Breast epithelium (tissue), 4 donors: ENCODE measurements at places on chromosomes 4 and X.
A peak's percentile ranks its signal among the peaks of the same experiment; 100 is the strongest.

- no peak for DNase-seq
Measured at GRCh38 chr4:163566257-163566796, 71.8 kb downstream of the TMA16 start.

DNA sequence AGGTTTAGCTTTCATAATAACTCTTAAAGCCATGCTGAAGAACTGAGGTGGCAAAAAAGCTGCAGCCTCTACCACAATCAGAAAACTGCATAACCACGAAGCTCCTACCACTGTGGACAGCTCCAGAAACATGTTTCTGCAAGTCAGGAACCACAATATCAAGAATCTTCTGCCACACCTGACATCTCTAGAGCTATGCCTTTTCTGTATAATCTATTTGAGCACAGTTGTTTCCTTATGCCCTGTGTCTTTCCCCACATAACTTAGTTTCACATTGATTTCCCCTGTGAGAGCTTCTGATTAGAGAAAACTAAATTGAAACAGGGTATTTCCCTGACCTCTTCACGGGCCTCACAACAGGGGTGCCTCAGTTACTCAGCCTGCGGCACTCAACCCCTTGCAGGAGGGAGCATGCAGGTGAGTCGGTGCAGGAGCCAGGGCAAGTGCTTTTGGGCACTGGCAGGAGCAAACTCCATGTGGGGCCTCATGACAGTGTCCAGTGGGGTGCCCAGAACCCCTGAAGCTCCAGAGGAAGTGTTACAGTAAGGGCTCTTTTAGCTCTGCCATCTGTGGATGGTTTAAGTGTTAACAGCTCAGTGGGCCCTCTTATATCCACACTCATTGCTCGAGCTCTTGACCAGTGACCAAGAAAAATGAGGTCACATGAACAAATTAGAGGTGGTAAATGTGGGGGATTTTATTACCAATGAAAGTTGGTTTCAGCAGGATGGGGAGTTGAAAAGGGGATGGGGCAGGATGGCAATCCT, 132.8 kb upstream of the BMP3 start:
- DNase-seq: no peak

DNA sequence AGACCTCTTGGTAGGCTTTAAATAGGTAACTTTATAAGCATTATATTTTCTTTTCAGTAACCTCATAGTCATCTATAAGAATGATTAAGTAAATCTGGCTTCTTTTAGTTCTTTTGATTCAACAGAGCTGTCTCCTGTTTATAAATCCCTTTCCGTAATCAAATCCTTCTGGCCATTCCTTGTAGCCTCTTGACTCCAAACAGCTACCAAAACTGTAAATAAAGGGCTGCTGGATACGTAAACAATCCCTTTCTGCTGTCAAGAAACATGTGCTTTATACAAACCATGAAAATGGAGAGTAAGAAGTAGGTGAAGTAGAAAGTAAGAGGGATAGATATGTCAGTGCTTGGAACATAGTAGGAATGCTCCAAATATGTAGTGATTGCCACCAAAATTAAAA, 183.2 kb upstream of the CASK start:
- no peak for DNase-seq

DNA sequence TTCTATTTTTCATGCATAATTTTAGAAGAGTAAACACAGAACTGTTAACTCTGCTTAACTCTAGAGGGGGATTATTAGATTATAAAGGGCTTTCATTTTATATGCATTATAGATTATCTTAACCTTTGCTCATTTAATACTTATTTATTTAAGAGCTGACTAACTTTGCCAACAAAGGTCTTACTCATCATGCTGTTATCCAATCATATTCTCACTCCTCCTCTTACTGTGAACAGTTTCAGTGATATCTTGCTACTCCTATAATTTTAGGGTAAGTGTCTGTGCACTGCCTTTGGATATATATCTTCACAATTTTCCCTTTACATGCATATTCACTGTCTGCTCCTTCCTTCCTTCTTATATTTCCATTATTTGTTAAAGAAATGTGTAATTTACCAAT, 1814.9 kb downstream of the STIM2 start:
- DNase-seq: no peak

DNA sequence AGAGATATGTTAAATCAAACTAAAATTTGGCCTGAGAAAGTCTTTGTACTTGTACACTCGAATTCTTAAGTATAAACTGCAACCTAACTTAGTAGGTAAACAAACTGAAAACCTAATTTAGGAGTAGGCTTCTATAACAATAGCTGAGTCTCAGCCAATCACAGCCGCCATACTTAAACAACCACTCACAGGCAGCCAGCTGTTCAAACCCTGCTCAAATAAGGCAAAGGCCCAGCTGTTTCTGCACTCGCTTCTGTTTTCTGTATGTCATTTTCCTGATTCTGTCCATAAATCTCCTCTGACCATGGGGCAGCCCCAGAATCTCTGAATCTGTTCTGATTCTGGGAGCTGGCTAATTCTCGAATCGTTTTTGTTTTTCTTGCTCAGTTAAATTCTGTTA, 7.8 kb upstream of the PLS3 start:
- DNase-seq: no peak

DNA sequence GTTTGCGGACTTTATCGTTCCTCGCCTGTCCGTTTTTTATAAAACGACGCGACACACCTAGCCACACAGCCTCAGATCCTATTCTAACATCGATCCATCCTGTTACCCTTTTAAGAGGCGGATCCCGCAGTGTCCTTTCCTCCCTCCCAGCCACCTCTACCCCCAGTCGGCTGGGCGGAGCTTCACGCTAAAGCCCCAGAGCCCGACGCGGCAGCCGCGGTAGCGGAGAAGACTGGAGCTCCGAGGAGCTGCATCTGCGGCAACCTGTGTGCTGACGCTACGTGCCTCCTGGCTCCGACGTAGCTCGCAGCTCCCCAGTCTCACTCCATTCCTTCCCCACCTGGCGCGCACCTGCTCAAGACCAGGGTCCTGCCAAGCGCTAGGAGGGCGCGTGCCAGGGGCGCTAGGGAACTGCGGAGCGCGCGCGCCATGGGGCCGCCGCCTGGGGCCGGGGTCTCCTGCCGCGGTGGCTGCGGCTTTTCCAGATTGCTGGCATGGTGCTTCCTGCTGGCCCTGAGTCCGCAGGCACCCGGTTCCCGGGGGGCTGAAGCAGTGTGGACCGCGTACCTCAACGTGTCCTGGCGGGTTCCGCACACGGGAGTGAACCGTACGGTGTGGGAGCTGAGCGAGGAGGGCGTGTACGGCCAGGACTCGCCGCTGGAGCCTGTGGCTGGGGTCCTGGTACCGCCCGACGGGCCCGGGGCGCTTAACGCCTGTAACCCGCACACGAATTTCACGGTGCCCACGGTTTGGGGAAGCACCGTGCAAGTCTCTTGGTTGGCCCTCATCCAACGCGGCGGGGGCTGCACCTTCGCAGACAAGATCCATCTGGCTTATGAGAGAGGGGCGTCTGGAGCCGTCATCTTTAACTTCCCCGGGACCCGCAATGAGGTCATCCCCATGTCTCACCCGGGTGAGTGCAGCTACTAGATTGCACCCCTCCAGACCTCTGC, at the start of gene RNF128:
Gene RNF128, plus strand, starts transcription at position 217 of the 953 bp plus-strand sequence. Its CDS starts 213 bp downstream, at position 430.
- peak; percentile 51 for DNase-seq

DNA sequence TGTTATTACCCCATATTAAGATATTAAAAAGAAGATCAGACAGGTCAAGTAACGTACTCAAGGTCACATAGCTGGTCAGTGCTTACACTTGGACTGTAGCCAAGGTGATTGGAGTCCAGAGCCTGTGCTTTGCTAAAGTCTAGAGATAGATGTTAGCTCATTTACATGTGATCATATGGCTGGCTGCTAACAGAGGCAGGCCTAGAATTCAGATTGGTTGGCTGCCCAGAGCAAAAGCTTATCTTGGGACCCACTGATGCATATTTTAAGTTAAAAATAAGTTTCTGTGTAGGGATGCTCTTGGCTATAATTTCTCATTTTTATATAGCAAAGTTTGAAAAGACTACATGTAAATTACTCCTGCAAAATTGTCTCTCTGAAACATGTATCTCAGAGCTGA, 18.1 kb upstream of the EXOC1L start:
- no peak for DNase-seq

DNA sequence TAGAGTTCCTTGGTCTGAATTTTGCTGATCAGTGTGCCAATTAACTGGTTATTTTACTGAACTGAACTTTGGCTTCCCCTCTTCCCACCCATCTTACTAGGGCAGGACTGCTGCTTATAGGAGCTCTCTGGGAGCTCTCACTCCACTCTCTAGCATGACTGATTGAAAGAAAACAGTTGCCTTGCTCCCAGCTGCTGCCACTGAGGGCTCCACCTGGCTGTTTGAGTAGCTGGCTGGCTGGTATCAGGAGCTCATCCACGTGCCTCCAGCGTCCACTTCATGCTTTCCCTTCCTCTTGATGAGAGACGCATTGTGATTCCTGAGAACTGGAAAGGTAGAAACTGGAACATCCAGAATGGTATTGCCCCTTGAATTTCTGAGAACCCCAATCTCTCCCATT, 73.0 kb upstream of the KLHL13 start:
- no peak for DNase-seq

- no peak for DNase-seq
Measured at GRCh38 chr4:159280442-159281172, 177.7 kb downstream of the RAPGEF2 start.

DNA sequence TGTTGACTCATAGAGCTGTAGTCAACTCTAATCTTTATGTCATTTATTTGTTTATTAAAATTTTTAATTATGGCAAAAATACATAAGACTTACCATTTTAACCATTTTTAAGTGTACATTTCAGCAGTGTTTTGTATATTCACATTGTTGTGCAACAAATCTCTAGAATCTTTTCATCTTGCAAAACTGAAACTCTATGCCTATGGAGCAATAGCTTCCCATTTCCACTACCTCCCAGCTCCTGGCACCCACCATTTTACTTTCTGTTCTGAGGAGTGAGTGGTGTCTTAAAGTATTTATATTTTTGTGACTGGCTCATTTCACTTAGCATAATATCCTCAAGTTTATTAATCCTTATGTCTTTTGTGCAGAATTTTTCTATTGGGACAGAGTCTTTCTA, 181.0 kb downstream of the GPAT3 start:
- no peak for DNase-seq

DNA sequence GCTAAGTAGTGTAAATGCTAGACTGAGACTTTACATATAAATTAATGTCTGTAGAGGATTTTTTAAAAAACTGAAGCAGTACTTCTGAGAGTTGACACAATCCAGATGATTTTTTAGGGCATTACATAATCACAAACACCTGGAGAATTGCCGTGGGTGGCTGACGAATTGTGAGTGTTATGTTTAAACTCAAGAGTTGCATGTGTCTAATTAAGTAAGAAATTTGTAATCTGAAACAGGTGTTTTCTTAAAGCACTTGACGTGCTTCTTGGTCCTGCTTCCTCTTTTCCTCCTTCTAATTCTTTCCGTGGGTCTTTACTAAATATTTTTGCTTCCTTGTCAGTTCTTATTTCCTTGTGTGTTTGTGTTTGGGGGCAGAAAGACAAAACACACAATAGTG, 27.8 kb downstream of the PIR start:
- no peak for DNase-seq

GRCh38 chr4:150323406-150324325, 245.4 kb downstream of the DCLK2 start:
- DNase-seq: no peak

- DNase-seq: peak; percentile 51
Measured at GRCh38 chrX:33434256-33435092, 223.1 kb upstream of the DMD start.

DNA sequence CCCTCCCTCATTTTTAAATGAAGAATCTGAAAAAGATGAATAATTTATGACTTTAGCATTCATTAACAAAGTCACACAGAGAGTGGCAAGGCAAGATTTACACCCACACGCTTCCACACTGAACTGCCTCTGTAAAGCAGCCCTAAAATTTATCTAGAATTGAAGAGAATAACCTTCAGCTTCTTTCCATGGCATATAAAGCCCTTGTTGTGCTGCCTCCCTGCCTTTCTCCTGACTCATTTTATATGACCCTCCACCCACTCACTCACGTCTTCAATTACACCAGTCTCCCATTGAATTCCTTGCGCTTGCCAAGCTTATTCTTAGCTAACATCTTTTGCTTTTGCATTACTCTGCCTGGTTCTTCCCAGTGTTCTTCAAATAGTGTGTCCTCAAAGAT, 2649.3 kb downstream of the PCDH7 start:
- DNase-seq: no peak

- DNase-seq: no peak
Measured at GRCh38 chr4:53365121-53365485, 758 bp downstream of the SCFD2 start.

DNA sequence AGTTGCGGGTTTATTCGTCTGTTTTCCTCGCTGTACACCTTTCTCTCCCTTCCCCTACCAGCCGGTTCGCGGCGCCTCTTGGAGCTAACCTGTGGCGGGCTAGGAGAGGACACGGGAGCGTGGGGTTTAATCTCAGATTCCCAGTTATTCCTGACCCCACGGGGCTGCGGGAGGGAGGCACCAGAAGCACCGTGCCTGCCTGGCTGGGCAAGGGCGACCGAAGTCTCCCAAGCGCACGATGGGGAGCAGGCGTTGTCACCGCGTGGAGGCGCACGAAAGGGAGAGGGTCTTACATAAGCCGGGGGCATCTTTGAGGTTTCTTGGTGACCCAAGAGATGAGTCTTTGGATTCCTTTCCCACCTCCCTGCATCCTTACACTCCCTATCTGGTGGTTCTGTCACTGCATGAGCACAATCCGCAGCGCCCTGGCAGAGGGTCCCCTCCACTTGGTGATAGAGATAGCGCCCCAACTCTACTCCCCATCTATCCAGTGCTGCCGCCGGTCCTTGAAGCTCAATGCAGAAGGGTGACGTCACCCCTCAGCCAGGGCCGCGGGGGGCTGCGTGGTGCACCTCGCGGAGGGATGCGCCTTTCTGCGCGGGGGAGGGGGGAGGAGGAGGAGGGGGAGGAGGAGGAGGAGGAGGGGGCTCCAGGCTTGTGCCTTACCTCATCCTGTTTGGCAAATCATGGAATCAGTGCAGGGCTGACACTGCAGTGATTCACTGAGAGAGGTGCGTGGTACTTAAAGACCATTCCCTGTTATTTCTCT, 793 bp downstream of the TSPAN7 start:
- DNase-seq: no peak

DNA sequence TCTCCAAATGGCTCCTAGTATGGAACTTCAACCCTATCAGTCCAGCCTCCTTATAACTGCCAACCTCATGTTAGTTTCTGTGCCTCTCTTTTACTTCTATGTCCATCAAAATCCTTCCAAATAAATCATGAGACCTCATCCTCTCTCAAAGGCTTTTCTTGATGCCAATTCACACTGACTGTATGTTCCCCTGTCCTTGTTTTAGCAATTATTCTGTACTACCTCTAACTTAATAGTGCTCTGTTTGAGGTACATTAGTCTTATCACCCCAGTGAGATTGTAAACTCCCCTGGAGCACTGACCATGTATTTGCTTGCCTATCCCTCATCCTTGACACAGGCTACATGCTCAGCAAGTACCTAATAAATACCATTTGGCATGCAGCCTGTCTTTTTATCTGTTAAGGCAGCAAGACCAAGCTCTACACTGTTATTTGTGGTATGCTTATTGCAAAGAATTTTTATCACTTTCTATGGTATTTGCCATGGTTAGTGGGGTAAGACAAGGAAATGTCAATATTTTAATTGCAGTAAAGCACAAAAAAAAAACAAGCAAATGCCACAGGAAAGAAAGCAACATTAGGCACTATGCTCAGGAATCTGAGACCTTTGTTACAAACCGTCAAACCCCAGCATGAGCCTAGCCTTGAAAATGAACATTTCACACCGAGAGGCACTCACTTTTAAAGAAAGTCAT, 119.2 kb downstream of the SMARCA1 start:
- no peak for DNase-seq
